Astrocyte of the spinal cord (primary cell): ENCODE measurements at places on chromosomes 12 and 14.

GRCh38 chr14:76917745-76918255, 91.6 kb downstream of the LRRC74A start:
- DNase-seq = peak; percentile 30

DNA sequence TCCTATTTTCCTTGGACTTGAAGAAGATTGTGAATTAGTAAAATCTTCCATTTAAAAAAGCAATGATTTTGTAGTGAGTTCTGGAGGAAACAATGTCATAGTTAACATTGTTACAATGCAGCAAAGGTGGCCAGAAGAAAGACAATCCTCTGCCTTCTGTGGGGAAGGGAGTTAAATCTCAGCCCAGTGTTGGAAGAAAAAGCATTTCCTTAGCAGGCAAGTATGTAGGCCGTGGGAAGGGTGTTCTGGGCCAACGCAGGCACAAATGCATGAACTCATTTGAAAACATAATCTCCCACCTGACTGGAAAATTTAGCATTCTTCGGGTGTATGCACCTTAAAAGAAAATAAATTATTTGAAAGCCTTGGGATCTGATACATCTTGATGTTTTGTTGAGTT, 258.6 kb downstream of the ADAMTS20 start:
- no peak for DNase-seq

DNA sequence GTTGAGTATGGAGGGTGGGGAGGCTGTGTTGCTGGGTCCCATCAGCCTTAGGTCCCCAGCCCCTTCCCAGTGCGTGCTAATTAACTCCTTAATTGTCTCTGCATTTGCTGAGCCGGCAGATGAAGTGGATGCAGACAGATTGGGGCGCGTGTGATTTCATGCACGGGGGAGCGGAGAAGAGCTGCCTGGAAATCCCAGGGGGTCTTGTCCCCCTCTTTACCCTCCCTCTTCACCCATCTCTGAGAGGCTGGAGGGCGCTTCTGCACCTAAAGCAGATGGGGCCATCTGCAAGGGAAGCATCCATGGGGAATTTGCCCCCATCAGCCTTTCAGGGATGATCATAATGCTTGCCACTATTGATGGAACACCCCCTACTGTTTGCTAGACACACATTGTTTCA, 4.4 kb upstream of the ASIC1 start:
- no peak for DNase-seq

DNA sequence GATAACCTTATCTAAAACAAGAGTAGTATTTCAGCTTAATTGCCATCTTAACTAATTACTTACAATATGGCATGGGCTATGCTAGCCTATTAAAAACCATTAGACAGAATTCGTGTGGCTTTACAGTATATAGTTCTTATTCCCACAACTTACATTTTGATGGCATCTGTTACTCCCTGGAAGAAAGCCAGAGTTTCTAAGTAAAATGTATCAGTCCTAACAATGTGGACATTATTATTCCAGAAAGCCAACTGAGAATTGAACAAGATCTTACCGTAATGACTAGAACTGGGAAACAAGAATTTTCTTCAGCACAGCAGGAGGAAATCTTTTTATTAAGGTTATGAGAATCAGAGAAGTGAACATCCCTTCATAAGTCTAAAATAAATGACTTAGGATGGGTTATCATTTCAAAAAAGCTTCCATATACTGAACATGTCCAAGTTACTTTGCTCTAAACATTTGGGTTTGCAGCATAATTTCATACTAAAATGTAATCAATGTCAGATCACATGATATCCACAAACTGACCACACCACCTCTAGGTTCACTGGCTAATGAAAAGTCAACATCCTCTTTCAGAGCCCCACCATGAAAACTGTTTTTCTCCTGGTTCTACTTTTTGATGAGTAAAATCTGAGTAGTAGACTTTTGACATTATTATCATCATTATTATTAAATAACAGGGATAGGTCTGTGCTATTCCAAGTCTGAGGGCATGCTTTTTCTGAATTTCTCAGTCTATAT, 179.7 kb downstream of the SSPN start:
- peak; percentile 22 for DNase-seq

GRCh38 chr12:22333713-22334409, 646 bp downstream of the ST8SIA1 start:
- no peak for DNase-seq

DNA sequence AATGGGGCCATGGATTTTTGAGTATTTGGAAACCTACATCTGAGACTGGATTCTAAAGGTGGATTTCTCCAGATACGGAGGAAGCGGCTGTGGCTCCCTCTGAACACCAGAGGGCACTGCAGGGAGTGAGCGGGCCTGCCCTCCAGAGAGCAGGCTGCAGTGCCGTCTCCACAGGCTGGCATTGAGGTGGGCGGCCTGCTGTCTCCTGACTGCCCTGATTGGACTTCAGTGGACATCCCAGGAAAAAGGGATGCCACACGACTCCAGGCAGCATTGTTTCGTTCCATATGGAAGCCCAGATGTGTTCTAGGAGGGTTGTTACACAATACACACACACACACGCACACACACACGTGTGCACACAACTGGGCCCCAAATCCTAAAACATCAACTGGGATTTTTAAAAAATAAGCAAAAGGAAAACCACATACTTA, 20.9 kb upstream of the ANO2 start:
- peak; percentile 47 for DNase-seq

DNA sequence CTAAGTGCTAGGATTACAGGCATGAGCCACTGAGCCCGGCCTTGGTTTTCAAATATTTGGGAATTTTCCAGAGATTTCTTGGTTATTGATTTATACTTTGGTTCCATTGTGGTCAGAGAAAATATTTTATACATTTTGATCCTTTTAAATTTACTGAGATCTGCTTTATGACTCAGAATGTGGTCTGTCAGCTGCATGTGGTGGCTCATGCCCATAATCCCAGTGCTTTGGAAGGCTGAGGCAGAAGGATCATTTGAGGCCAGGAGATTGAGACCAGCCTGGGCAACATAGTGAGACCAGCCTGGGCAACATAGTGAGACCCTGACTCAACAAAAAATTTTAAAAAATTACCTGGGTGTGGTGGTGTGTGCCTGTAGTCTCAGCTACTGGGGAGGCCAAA, 49.8 kb downstream of the ADCK1 start:
- DNase-seq = peak; percentile 60

- no peak for DNase-seq
Measured at GRCh38 chr12:31407562-31407961, 81.6 kb upstream of the SINHCAF start.

DNA sequence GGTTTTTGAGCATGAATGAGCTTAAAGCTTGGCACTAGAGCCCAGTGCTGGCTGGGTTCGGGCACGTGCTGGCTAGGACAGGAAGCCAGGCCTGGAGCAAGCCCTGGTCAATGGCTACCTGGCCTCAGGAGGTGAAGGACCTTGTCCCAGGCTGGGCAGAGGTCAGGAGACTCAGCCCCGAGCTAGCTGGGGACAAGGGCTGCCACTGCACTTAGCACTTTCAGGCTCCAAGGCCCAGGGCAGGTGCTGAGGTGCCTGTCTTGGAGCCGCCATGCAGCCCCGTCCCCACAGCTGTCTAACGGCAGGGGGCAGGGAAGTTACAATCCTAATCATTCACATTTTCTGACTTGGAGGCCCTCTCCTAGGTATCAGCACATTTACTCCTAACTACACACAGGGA, 4.3 kb upstream of the AQP6 start:
- DNase-seq = no peak

DNA sequence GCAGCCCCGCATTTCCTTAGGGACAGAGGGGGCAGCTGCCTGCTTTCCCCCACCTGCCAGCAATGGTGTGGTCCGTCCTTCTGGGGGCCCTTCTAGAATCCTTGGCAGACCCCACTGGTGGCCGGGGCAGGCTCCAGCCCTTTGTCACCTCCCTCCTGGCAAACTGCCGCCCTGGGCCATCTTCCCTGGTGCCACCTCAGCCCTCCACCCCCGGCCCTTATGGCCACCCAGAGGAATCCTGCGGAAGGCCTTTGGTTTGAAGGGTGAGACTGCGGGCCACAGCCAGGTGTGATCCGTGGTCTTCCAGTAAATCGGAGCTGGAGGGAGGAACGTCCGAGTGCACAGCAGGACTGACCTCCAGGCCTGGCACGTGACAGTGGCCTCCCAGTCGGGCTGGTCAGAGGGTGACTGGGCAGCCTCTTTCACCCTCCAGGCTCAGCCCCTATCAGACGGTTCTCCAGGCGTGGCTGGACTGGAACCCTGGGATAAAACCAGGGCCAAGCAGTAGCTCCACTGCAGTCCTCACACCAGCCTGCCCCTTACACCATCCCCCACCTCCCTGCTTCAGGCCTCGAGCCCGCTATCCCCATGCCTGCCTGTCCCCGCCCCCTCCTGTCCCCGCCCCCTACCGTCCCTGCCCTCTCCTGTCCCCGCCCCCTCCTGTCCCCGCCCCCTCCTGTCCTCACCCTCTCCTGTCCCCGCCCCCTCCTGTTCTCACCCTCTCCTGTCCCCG, 12.4 kb downstream of the FBRSL1 start:
- DNase-seq = no peak

GRCh38 chr12:116962783-116963356, 52.1 kb downstream of the FBXW8 start:
- no peak for DNase-seq

GRCh38 chr12:130621696-130622298, 94.3 kb downstream of the RIMBP2 start:
- DNase-seq = no peak

DNA sequence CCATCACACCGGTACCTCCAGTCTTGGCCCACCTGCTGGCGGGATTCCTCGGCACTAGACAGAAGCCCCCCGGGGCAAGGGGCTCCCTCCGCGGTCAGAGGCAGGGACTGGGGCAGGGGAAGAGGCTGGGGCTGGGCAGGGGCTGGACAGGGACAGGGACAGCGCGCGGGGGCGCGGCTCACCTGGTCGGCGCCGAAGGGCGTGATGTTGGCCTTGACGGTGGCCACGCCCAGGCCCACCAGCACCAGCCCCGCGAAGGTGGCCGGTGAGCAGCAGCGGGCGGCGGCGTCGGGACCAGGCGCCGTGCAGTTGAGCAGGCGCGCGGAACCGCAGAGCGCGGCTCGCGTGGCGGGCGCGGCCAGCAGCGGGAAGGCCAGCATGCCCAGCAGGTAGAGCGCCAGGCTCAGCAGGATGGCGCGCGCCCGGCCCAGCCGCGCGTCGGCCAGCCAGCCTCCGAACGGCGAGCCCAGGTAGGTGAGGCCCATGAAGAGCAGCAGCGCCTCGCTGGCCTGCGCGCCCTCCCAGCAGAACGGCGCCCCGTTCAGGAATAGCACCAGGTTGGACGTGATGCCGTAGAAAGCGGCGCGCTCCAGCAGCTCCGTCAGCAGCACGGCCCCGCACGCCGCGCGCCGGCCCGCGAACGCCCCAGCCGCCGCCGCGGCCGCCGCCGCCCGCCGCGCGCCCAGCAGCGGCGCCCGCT, 392 bp downstream of the SLC15A4 start:
- DNase-seq = no peak

GRCh38 chr12:91703491-91704283, 442.0 kb downstream of the BTG1 start:
- no peak for DNase-seq

GRCh38 chr12:108665608-108666202, 32.0 kb upstream of the SELPLG start:
- no peak for DNase-seq

- peak; percentile 27 for DNase-seq
Measured at GRCh38 chr14:26204728-26205479, 392.9 kb downstream of the NOVA1 start.

DNA sequence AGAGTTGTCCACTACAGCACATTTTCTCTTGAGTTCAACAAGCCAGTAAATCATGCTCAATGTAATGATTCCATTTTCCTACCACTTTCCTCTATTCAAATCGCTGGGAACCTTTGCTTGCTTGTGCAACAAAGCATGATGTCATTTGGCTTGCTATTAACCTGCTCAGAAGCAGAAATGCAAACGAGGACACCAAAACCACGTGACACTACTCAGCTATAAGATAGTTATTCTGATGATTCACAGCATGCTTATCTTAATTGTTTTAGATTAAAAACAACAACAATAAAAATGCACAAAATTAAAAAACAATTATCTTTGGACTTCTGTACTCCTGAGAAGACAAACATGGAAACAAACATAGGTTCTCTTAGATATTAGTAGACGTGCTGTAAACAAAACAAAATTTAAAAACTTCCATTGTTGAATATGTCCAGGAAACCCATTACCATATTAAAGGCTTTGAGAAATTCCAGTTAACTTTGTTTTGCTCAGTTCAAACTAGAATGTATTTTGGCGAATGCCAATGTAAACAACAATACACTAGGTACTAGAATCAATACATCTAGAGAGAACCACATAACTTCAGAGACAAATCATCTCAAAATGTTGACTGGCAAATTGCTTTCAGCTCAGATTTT, 77.5 kb upstream of the KRAS start:
- peak; percentile 44 for DNase-seq

DNA sequence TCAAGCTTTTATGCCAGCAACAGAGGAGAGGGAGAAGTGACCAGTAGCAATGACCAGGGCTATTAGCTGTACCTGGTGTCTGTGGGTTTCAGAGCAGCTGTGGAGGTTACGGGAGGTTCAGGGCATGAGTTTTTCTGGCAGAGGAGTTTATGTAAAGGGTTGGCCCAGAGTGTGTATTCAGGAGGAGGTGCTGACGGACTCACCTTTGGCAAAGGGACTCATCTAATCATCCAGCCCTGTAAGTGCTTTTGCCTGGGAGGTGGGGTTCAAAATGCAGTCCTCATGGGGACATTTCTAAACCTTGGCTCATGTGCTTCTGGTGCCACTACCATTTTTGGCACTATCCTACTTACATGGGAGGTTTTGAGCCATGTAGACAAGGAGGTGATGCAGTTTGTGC, 95.3 kb downstream of the DAD1 start:
- no peak for DNase-seq

DNA sequence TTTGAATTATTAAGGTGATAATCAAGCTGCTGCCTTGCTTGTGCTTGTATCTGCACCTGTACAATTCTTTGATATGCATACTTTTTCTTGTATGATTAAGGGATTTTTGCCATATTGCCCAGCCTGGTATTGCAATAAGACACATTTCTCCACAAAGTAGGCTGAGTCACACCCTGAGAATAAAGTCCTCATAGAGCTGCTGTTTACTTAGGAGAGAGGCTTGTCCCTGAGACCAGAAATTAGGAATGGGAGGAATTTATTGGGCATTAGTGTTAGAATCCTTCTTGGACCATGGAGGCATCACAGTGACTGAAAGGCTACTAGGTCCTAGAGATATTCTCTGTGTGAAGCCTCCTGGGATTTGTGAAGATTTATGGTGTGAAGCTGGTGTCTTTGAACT, 506.8 kb upstream of the FBXO33 start:
- DNase-seq = peak; percentile 19

- no peak for DNase-seq
Measured at GRCh38 chr12:5390174-5390799, 41.6 kb upstream of the NTF3 start.

DNA sequence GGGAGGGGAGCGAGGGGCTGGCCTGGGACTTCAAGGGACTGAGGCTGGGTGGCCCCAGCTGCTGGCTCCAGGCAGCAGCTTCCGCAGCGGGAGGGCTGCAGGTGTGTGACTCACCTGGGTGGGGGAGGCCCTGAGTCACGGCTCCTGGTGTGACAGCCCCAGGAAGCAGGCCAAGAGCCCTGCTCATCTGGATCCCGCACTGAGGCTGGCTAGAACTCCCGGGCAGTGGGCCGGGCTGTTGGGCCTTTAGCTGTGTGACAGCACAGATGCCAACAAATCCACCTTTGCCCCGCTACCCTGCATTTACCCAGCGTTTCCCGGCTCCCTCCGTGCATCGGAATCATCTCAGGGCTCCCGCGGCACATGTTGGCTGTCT, 180.0 kb upstream of the PRMT8 start:
- peak; percentile 13 for DNase-seq
